GM12865 (cell line): ENCODE measurements at places on chromosomes 12 and 14.

DNA sequence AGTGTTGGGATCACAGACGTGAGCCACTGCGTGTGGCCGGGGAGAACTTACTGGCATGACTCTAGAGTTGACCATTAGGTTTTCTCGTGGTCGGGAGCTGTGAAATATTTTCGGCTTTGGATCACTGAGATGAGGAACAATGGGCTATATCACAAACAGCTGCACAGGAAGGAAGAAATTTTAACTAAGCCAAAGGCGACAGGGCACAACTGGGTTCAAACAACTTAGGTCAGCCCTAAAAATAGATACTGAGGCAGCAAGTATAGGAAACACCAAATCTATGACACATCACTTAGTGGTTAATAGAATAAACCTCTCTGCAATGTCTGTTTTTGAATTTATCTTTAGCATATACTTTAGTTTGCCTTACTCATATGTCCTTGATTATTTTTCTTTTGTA, 162.9 kb downstream of the LRIG3 start:
- DNase-seq = no peak

DNA sequence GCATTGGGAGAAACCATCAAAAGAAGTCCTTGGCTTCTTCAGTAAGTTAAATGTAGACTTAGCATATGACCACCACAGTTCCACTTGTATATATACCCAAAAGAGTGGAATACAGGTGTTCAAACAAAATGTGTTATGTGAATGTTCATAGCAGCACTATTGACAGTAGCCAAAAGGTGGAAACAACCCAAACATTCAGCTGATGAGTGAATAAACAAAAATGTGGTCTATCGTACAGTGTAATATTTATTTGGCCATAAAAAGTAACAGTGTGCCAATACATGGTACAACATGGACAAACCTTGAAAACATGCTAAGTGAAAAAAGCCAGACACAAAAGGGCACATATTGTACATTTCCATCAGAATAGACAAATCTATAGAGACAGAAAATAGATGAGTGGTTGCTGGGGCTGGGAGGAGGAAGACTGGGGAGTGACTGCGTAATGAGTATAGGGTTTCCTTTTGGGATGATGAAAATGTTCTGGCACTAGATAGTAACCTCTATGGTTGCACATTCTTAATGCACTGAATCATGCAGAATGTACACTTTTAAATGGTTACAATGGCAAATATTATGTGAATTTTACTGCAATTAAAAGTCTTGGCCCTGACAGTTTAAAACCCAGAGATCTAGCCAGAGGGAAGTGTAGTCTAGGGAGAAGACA, 5.5 kb downstream of the ERP29 start:
- DNase-seq = no peak

DNA sequence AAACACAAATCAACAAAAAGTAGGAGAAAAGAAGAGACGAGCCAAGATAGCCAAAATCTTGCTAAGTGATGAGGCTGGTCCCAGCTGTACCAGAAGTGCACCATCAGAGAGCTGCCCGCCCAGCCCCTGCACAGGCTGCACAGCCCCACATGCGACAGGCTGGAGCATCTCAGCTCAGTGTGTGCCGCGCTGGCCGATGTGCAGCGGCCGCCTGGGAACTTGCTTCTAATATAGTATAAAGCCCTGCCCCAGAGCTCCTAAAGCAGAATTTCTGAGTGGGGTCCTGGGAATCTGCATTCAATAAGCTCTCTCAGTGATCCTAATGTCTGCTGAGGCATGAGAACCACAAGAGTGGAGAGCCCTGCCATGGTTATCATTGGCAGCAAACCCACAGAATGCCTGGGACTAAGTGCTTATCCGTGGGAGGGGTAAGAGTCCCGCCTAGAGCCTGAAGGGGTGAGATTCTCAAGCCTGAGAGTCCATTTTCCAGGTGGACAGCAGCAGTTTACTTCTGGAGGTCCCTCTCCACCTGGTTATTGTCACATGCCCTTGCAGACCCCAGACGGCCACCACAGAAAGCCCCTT, 171.6 kb downstream of the DPF3 start:
- DNase-seq = no peak

DNA sequence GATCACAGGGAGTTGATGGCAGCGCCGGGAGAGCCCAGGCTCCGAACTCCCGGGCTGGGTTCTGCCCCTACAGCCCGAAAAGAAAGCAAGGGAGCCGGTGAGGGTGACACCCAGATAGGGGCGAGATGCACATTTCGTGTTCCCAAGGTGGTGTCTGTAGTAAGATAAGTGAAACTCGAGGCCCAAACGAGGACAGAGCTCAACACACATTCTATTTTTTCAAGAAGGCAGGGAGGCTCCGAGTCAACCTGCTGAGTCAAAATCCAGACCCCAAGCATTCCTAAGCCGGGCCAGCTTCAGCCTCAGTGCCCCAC, 24.2 kb upstream of the YY1 start:
- DNase-seq = peak; percentile 22

- no peak for DNase-seq
Observed at GRCh38 chr12:41795051-41795600, 349.5 kb downstream of the GXYLT1 start.

- no peak for DNase-seq
Observed at GRCh38 chr12:124194893-124195566, 99.9 kb upstream of the RFLNA start.

DNA sequence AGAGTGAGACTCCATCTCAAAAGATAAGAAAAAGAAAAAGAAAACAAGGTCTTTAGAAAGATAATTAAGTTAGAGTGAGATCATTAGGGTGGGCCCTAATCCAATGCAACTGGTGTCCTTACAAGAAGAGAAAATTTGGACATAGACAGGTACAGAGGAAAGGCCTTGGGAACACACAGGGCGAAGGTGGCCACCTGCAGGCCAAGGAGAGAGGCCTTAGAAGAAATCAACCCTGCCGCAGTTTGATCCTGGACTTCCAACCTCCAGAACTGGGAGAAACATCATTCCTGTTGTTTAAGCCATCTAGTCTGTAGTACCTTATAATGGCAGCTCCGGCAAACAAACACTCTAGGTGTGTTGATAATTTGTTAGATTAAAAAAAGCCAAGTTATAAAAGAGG, 491.9 kb downstream of the MED13L start:
- no peak for DNase-seq

DNA sequence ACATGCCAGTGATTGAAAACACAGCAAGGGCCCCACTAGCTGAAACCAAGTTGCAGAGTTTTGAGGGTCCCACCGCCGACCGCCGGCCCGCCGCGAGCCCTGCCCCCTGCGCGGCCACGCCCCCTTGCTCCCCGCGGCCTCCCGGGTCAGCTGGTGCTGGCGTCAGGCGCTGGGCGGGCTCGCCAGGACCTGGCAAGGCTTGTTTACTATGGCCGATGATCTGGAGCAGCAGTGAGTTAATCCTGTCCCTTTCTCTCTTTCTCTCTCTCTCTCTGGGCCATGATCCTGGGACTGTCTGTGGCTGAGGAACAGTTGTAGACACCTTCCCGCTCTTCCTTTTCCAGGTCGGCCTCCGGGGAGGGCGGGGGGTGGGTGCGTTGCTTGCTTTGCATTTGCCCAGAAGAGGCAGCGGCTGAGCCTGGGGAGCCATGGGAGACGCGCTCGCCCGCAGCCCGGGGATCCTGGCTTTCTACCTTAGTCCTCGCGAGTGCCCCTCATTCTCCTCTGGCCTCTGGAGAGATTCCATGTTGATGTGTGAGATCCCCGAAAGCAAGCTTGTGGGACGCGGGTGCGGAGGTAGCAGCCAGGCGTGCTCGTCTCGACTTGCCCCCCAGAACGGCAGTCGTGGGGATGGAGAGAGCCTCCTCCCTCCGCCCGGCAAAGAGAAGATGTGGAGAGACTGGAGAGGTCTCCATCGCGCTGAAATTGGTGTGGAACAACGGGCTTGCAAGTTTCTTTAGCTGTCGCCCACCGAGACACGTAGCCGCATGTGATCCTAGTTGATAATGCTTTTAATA, at the start of gene ABHD4:
ABHD4 (plus strand) TSS at position 202 of the 797 bp plus-strand sequence; CDS start at position 209, 7 bp downstream.
- DNase-seq = peak; percentile 67

GRCh38 chr12:39272871-39273655, 169.9 kb downstream of the KIF21A start:
- DNase-seq = peak; percentile 45

GRCh38 chr12:2250797-2251196, 198.0 kb downstream of the CACNA1C start:
- no peak for DNase-seq

DNA sequence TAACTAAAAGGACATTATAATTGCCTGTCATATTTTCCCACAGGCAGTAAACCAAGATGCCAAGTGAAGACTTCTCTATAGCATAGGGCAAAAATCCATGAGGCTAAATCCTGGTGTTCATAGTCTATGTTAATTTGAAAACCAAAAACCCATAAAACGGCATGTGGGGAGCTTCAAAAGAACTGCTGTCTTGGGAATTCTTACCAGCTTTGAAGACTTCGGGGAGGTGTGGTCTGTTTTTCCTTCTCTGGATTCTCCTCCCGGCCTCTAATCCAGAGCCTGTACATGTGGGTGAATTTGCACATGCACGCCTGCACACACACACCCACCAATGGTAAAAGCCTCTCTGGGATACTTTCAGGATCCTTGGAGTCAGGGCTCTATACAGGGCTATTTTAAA, 61.9 kb upstream of the IFNG-AS1 start:
- DNase-seq = no peak
